ENCODE measurements at places on chromosomes 5 and 9.

GRCh38 chr5:168047043-168047668 lies 244.3 kb upstream of the WWC1 start:
- no peak for DNase-seq

GRCh38 chr9:137127301-137128157 lies 11.4 kb upstream of the GRIN1 start:
- DNase-seq: no peak

DNA sequence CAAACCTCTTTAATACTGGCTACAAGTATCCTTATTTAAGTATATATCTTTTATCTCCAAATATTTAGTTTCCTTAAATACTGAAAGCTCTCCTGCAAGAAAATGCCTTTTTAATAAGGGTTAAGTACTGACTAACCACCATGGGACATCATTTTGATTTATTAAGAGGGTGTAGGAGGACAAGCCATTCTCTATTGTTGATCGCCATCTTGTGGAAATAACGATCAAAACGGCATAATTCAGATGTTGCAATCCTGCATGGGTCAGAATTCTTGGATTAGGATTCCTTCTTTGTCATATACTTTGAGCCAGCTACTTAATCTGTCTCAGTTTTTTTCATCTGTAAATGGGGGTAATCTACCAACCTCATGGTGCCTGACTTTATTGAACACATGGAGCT lies 28.7 kb upstream of the C5orf46 start:
- DNase-seq: no peak

DNA sequence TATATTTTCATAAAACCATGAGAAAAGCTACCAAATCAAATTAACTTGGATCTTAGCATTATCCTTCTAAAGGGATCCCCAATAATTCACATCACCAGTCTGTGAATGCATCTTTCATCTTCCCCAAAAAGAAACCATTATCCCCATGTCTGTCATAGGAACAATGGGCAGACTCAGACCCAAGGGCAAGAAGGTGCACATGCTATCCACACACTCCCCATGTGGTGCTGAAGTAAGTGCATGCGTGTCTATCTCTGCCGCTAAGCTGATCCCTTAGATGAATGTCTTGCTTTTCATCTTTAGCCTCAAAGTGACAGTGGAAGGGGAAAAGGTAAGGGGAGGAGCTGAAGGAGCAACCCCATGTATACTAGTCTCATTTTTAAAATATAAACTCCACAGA lies 10.2 kb downstream of the SPOCK1 start:
- no peak for DNase-seq

DNA sequence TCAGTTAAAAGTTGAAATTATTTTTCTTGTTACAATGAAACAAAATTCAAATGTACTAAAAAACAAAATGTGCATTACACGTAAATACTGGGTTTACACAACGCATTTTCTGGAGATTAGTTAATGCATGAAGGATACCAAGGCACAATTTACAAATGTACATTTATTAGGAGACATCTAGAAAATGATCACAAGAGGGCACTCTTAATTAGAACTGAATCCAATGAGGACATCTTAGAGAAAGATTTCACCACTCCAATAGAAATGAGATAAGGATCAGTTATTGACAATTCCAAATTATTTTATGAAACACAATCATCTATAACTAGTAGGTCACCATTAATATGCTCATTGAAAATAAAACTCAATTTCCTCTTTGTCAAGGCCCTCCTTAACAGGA lies 36.6 kb upstream of the CDH12 start:
- no peak for DNase-seq

GRCh38 chr9:92770360-92770995 lies 5.8 kb upstream of the BICD2 start:
- DNase-seq: no peak

DNA sequence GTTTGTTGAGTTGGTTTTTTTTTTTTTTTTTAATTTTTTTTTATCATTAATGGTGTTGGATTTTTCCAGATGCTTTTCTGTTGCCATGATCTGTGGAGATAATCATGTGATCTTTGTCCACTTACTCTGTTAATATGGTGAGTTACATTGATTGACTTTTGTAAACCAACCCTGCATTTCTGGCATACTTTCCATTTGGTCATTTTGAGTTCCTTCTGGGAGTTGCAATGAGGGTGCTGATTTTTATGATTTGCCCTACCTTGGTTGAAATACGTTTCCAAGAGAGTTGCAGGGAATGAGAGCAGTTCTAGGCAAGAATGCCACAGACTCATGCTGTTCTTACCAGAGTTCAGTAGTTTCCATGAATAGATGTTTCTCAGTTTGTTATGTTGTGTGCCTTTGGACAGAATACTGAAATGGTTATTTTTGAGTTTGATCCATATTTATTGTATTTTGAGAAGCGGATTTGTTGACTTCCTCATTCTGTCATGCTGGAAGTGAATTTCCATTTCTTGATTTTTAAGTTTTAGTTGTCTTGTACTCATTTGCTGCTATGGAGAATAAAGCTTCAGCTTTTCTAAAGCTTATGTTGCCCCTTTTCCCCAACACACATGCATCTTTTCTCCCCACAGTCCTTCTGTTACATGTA lies 69.0 kb downstream of the SCAMP1 start:
- no peak for DNase-seq

DNA sequence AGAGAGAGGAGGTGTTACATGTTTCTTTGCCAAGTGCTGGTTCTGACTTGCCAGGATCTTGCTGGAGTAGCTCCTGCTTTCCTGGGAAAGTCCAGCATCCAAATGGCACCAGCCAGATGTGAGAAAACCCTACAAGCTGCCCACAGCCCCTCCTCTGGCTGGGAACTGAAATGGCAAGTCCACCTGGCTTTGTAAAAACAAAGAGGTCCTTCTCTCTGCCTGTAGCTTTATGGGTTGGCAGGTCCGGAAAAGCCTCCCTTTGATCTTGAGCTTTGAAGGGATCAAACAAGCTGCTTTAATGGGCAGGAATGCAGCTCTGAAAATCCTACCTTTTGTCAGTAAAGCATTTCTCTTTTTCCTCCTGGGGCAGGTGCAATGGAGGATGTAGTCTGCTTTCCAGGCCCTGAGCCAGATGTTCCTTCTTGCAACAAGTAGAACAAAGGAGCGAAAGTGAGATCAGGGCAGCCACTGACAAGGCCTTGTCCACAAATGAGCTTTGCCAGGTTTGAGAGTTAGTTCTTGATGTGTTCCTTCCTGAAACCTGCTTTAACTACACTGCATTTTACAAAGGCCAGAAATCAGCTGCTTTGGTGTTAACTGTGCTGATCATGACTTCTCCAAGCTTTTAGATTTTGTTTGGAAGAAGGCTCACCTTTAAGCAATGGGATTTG lies 456.7 kb downstream of the ZNF608 start:
- DNase-seq: no peak

DNA sequence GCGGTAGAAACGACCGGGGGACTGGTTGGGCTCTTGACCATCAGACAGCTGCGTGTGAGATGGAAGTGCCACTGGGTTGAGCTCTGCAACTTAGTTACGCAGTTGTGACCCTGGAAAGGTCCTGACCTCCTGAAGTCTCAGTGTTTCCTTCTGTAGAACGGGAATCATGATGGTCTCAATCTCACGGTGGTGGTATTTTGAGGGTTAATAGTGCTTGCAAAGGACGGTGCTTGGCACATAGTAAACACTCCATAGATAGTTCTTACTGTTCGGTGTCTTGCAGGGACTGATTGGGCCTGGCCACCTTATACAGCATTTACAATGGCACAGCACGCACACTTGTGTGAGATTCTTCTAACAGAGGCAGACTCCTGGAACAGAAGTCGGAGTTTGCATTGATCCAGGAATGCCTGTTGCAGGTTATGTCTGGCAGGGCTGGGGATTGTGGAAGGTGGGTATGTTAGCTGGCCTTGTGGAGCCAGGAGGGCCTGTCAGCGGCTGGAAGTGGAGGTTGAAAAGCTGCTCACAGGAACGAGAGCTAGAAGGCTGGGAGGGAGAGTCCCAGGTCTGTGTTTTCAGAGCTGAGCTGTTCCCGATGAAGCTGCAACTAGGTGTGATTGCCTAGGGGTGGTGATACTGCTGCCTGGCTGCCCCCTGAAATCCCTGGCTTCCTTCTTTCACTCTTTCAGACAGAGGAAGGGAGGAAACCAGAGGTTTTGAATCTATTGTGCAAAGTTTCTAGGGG lies 962 bp upstream of the TXN start:
- DNase-seq: peak; percentile 42

DNA sequence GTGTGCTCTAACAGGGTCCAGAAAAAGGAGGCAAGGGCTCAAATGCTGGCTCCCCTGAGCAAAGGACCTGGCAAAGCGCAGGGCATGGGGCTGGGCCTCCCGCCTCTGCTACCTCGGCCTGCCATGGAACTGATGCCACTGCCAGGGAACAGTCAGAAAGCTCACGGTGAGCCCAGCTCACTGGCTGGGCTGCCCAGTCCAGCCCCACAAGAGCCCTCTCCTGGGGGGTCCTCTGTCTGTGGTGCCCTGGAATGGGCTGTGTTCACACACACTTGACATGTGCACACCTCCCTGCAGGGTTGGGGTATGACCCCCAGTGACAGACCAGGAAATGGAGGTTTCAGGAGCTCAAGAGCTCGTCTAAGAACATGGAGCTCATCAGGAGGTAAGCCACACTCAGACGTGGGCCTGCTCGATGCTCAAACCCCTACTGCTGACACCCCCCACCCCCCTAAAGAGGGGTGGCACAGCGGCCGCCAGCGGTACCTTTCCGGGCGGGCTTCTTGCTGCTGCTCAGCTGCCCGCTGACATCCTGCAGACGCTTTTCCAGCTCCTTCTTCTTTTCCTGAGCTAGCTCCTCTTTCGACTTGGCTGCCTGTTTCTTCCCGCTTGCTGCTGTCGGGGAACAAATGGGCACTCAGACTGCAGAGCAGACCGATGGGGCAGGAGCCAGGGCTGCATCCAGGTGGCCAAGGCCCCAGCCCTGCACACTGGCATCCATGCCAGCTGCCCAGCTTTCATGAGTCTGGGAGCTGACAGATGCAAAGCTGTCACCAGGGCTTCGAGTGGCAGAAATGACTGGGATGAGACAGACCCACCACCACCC lies 9.1 kb downstream of the BRD3OS start:
- DNase-seq: no peak

DNA sequence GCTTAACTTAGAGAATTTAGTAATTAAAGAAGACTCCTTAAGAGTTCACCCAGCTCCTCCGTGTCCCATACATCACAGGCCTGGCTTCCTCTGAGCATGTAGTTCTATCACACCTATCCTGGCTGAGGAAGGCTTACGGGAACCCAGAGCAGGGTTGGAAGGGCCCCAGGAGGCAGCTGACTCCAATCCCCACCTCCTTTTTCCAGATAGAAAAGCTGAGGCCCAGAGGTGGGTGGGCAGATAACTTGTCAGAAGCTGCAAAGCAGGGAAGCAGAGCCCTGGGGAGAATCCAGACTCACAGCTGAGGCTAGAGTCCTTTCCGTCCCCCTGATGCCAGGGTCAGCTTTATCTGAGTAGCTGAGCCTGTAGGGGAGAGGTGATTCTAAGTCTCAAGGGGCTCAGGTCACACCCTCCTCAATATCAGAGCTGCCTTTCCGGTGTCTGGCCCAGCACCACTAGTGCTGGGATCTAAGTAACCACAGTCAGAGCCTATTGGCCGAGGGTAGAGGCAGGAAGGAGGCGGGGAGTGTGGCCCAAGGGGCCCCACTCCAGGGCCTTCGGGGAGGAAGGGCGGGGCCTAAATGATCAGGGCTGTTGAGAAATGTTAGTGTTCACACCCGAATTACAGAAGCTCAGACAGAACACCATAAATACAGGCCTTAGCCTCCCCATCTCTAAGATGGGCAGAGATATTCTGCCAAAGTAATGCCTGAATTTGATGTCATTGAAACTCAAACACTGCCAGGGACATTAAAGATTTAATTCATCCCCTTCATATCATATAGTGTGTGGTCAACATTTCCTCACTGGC lies 9.9 kb downstream of the CCDC69 start:
- peak; percentile 71 for DNase-seq

GRCh38 chr5:93649234-93649900 lies 66.3 kb downstream of the NR2F1 start:
- no peak for DNase-seq

- no peak for DNase-seq
Observed at GRCh38 chr9:116647515-116647809, 39.6 kb upstream of the TRIM32 start.

DNA sequence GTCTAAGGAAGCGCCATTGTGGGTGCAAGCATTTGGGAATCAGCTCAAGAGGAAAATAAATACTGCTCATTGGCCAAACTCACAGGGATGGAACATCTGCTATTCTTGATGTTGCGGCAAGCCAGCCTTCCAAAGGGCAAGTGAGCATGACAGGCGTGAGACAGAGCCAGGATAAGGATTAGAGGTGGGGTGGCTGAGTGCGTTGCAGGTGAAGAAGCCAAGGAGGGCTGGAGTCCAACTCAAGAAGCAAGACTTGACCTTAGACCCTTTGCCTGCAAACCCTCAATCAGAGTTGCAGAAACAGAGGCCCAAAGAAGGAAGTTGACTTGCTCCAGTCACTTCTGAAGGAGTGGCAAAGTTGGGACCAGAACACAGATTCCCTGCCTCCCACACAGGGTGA lies 79.4 kb downstream of the WWC1 start:
- DNase-seq: no peak

GRCh38 chr5:62560786-62561185 lies 17.8 kb upstream of the LRRC70 start:
- no peak for DNase-seq

DNA sequence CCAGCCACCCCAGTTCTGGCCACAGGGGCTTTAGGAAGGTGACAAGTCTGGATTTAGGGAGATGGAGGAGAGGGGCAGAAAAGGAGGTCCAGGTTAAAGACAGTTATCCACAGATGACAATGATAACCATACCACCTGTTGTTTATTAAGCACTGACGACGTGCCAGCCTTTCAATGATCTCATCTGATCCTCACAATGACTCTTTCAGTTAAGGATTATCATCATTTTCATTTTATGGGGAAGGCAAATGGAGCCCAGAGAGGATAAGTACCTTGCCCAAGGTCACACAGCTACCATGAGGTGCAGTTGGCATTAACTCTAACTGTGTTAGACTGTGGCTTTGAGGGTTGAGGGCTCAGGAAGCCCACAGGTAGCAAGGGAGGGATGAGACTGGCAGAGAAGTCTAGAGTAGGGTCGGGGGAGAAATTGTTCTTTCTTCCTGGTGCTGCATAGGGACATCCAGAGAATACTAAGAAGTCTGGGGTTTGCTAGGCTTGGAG lies 21.5 kb upstream of the JADE2 start:
- DNase-seq: no peak

GRCh38 chr9:77599492-77599891 lies 48.6 kb downstream of the GNA14 start:
- DNase-seq: no peak

- DNase-seq: no peak
Observed at GRCh38 chr5:10626473-10627013, 62.7 kb downstream of the ANKRD33B start.

GRCh38 chr9:108363311-108363710 lies 492.5 kb downstream of the ACTL7B start:
- no peak for DNase-seq

Measured in activated CD4-positive, CD25-positive, alpha-beta regulatory T cell treated with anti-CD3 and anti-CD28 coated beads, Interleukin-2, amount 50 U/mL, for 72 hours (primary cell).